ENCODE measurements at places on chromosomes 4 and X.

DNA sequence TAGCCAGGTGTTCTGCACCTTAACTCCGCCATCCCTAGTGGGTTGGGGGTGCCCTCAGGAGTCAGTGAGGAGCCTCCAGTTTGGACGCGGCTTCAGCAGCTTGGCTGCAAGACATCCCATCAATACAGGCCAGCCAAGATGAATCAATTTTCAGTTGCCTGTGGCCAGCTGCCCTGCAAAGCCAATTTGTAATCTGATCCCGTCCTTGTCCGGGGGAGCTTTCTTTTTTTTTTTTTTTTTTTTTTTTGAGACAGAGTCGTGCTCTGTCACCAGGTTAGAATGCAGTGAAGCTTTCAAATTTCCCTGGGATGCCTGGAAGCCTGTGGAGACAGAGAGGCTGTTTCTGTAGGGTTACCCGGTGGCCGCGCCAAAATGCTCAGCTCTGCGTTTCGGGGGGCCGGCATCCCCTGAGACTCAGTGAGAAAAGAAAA is 192.5 kb downstream of the ASMT start:
- no peak for DNase-seq

- DNase-seq = no peak
Observed at GRCh38 chr4:97770222-97770621, 373.1 kb downstream of the STPG2 start.

- no peak for DNase-seq
Observed at GRCh38 chrX:154436374-154436982, 476 bp upstream of the GDI1 start.

DNA sequence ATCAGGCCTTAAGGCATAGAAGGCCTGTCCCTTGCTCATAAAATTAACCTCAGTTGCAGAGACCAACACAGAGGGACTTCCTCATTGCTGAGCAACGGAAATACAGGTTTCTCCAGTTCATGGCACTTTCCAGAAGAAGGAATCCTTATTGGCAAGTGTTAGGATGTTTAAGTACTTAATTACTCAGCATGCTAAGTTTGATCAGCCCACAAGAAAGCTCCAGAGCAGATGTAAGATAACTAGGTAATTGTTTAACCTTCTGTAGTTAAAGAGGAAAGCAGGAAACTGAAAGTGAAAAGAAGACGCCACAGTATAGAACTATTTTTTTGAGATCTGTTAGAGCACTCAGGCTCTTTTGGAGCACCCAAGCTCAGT is 33.5 kb downstream of the SMS start:
- DNase-seq = no peak

- DNase-seq = no peak
Observed at GRCh38 chrX:30741545-30741944, 88.3 kb downstream of the GK start.

DNA sequence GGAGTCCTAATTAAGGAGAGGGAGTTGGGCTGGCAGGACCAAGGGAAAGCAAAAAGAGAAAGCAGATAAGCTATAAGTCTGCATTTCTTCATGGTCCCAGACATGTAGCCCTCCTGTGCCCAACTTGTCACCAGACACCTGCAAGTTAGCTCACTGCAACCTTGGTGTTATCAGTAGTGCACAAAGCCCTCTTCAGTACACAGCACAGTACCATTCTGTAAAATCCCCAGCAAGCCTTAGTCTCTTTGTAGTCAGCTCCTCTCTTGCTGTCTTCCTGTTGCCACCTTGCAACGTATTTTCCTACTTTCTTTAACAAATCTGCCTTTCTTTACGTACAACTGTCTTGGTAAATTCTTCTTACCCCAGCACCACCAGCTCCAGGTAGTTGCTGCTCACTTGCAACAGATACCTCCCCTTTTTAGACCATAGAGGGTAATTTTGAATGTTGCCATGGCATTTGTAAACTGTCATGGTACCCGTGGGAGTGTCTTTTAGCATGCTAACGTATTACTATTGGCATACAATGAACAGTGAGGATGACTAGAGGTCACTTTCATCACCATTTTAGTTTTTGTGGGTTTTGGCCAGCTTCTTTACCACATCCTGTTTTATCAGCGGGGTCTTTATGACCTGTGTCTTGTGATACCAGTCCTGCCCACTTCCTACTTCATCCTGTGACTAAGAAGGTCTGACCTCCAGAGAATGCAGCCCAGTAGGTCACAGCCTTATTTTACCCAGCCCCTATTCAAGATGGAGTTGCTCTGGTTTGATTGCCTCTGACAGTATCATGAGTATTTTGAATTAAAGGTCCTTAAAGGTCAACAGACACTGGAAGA is 28.3 kb upstream of the AP1S2 start:
- DNase-seq = no peak

DNA sequence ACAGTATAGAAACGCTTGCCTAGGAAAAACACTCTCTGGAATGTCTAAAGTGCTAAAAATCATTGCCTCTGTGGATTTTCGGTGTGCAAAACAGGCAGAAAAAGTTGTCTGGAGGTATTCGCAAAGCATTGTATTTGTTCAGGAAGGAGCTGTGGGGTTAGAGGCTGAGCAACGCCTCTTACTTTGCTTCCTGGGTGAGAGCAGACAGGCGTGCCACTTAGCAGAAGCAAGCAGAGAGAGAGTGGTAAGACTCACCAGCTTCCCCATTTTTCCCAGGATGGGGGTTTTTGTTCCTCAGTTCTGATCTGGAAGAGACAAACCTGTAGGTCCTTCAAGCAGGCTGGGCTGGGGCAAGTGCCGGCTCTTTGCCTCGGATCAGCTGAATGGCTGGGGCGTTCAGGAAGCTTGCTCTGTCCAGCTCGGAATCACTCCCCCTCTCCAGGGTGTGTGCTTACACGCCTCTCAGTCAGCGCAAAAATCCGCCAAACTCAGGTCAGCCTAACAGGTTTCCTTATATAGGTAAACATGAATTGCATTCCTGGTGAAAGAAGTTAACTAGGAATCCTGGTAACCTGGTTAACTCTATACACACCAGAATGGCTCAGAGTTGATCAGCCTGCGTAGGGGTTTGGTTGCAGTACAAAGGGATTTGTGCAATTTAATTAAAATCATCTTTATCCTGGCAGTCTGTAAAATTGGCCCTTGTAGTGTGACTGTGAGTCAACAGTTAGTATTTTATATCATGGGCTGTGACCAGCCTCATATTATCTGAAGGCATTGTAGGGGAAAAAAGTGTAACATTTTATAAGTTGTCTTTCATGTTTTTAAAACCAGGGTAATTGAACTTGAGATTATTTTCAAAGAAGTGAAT is 213.1 kb upstream of the MID1 start:
- peak; percentile 33 for DNase-seq

All from hindlimb muscle (tissue), 1 donor.